ENCODE measurements at places on chromosomes 5 and 9.

DNA sequence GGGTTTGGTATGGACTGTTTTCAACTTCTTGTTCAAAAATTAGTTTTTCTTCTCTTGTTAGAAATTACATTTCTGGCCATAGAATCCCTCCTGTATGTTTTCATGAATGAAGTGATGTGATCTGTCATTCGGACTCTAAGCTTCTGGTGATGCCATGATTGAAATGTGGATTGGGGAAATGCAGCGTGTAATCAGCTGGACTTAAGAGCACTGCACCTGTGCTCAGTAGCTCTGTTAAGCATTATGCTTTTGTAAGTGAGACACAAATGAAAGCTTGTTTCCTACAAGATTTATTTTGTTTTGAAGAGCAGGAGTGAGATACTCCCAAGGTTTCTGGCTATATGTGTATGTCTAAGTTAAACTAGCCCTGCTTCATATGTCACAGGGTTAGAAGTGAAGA lies 24.0 kb upstream of the FAM120AOS start:
- no peak for DNase-seq

GRCh38 chr5:167250996-167251395 lies 1040.4 kb upstream of the WWC1 start:
- no peak for DNase-seq

DNA sequence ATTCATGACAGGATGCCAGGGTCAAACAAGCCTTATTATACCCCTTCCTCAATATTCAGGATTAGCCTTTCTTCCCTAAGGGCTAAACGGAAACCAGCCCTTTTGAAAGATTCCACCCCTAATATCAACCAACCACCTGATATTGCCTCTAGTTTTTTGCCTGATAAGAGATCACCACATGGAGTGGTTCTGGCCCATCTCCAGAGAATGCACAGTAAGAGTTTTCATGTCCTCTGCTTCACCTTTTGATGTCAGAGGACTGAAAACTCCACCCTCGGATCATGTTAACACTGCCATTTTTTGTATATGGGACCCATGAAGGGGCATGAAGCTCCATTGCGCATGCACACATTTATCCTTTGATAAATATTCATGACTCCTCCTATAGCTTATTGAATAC lies 5.8 kb upstream of the LNPEP start:
- DNase-seq: peak; percentile 91

GRCh38 chr9:83920469-83920926 lies 734 bp downstream of the KIF27 start:
- peak; percentile 30 for DNase-seq

- no peak for DNase-seq
Measured at GRCh38 chr9:70043689-70044489, at the start of gene MAMDC2. Gene MAMDC2, plus strand, starts transcription at chr9:70043848. Its CDS starts 350 bp downstream, at chr9:70044198.

DNA sequence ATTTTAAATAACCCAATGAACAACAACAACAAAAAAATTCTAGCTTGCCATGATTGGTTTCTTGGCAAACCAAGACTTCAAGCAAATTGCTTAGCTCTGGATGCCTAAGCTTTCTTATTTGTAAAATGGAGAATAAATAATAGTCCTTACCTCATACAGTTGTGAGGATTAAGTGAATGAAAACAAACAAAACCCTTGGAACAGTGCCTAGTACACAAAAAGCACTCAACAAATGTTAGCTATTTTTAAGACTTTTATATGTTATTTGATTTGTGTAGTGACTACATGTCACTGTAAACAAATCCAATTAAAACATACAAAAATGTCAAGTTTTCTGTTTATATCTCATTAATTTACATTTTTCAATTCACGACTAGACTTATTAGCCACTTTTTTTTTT lies 13.5 kb upstream of the HOMER1 start:
- DNase-seq: no peak

- DNase-seq: no peak
Measured at GRCh38 chr5:11062397-11062796, 301.4 kb upstream of the DAP start.

- DNase-seq: no peak
Measured at GRCh38 chr9:124078641-124079040, 67.1 kb downstream of the LHX2 start.

DNA sequence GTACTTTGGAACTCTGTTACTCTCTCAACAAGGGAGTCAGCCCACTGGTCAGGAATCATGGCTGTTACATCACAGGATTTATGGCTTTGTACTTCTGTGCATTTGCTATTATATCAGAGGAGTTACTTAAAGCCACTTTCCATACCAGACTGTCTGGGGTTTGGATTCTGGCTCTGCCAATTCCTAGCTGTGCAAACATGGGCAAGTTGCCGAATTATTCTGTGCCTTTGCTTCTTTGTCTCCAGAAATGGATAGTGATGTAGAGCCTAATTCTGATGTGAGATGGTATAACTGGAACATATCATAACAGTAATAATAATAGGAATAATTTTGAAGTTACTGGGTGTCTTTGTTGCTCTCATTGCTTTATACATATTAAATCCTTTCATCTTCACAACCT lies 1047.3 kb upstream of the SEMA6A start:
- no peak for DNase-seq

- DNase-seq: no peak
Measured at GRCh38 chr5:31059889-31060288, 133.6 kb upstream of the CDH6 start.

DNA sequence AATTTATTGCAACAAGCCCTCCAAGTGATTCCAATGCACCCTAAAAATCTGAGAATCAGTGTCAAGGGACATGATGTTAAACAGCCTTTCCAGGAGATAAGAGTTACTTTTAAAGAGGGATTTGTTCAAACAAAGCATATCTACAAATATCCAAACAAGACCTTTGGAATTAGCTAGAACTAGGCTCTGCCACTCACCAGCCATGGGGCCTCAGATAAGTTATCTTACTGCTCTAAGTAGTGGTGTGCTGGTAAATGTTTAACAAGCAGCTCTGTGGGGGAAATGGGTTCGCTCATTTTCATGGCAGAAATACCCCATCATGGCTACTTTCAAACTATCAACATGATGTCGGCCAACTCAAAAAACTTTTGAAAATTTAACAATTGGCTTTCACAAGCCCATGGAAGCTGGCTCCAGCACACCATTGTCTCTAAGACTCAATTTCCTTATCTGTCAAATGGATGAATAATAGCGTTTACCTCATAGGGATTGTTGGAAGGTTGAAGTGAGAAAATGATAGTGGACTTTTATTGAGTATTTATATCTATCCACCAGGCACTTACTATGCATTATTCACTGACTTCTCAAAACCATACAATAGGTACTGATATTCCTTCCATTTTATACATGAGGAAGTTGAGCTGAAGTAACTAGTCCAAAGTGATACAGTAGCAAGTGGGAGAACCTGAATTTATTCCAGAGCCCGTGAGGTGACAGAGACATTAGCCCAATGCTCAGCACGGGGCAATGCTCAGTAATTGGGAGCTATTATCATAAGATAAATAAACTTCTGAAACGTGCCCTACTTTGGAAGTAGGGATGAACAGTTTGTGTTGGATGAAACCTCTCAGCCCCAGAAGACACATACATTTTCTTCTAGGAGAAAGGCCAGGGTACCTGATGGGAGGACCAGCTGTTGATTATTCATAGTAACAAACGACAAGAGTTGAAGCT lies 43.2 kb downstream of the SH3RF2 start:
- DNase-seq: no peak

GRCh38 chr5:170886210-170886894 lies 24.5 kb downstream of the RANBP17 start:
- DNase-seq: no peak

GRCh38 chr5:95799191-95799835 lies 23.2 kb downstream of the GLRX start:
- no peak for DNase-seq

DNA sequence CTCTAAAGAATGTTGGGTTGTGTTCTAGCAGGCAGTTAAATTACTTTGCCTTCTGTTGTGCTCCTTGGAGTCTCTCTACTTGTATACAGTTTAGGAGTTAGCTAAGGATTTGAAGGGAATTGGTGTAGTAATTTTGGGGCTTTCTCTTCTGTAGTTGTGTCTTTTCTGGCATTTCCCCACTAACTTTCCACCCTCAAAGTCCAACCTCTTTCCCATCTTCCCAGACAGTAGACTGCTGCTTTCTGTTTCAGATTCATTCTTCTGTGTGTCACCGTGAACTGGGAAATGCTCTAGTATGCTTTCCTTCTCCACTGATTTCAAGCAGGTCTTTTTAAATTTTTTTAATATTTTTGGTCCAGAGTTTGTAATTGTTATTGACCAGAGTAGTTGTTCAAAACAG lies 4.5 kb upstream of the ANGPTL2 start:
- no peak for DNase-seq

DNA sequence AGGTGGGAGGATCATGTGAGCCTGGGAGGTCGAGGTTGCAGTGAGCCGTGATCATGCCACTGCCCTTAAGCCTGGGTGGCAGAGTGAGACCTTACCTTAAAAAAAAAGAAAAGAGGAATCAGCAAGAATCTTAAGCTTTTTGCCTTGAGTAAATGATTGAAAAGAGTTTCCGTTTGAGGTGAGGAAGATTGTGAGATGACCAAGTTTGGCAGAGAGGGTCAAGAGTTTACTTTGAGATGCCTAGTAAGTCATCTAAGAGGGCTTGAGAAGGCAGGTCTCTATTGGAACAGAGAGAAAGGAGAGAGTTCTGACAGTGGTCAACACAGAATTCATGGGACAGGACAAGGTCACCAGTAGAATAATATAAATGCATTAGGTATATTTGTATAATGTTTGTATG lies 572.1 kb downstream of the TLE4 start:
- DNase-seq: no peak

DNA sequence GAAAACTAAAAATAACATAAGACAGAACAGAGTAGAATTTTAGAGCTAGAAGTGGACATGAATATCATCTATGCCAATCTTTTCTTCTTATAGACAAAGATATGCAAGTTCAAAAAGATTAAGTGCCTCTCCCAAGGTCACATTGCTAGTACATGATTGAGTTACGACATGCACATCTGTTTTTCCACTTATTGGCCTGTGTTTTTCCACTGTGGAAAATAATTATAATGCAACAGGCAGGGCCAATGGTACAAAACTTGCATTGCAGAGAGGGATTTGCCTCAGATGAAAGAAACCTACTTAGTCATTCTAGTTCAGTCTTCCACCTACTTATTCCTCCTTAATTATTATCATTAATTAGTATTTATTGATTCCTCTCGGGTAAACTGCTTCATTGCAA lies 407.8 kb upstream of the SGCD start:
- no peak for DNase-seq

DNA sequence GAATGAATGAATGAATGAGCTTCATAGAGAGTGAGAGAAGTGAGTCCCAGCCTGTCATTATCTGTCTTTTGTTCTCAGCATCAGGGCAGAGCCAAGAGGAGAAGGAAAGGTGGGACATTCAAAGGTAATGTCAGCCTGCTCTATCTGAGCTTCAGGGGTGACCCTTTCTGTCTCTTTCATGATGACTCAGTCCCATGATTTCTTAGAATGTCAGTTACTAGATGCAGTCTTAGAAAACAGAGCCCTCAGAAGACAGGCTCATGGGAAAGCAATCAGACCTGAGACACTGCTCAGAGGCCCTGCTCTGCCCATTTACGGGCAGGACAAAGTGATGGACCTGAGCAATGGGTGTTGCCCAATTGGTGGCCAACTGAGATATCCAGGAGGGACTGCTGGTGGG lies 1.1 kb downstream of the SPATA31D1 start:
- DNase-seq: no peak

DNA sequence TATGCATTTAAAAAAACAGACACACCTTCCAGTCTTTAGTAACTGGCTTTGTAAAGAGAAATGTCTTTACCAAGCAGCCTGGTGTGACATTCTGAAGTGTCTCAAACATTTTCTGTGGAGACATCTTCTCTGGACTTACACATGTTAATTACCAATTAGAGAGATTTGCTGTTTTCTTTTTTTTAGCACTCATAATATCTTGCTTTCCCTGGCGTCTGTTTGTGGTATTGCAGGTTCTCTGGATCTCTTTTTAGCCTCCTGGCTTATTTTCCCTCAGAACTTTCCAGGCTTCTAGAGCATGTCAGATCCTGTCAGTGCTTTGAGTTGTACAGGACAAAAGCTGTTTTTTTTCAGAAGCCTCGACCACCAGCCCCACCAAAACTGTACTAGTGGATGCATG lies 92.5 kb downstream of the MSX2 start:
- peak; percentile 6 for DNase-seq

- DNase-seq: no peak
Measured at GRCh38 chr9:112252194-112252593, 77.1 kb upstream of the SUSD1 start.

DNA sequence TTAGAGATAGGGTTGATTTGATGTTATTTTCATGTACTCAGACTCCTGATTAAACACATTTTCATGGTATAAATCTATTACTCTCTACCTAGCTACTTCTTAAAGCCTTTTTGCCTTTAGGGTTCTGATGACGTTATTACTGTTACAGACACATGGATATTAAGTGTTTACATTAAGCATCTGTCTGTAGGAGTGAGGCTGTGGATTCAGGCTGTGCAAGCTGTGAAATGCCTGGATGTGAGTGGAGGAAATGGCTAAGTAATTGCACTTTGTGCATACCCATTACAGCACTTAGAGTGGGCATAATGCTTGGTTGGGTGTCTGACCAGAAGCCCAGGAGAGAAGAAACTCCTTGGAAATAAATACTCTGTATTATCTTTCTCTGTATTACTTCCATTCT lies 186.8 kb downstream of the SNX18 start:
- DNase-seq: no peak

DNA sequence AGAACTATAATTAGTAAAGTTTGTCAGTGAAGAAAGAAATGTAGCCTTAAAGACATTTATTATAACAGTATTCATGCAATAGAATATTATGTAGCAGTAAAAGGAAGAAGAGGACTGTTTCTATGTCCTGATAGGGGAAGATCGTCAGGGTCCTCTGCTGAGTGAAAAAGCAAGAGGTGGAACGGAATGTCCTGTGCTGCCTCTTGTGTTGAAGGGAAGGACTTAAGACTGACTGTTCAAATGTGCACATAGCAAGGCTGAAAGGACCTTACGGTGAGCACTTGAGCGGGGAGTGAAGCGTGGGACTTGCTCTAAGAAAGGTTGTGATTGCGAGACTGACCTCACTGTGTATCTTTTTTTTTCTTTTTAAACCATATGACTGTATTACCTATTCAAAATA lies 63.2 kb downstream of the SNX24 start:
- no peak for DNase-seq

DNA sequence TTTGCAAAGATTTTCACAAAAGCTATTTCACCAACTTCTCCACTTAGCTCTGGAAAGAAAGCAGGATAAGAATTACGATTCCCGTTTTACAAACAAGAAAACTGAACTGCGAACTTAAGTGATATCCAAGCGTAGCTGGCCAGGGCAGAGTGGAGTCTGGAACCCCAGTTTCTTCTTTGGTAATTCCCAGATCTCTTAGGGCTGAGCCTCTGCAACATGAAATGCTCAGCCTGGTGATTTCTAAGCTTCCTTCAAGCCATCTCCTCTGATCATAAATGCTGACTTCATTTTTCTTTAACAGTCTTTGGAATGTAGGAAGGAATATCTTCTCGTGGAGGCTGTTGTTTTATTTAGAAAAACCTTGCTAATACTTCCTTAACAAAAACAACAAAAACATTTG lies 620.0 kb downstream of the CCDC171 start:
- DNase-seq: no peak

GRCh38 chr5:400282-401145 lies 42.5 kb upstream of the EXOC3 start:
- no peak for DNase-seq

GRCh38 chr5:113166852-113167366 lies 190.3 kb downstream of the DCP2 start:
- DNase-seq: no peak

- DNase-seq: no peak
Measured at GRCh38 chr5:164235300-164235891, 730.0 kb downstream of the MAT2B start.
